ENCODE measurements at places on chromosomes 5 and 9.

DNA sequence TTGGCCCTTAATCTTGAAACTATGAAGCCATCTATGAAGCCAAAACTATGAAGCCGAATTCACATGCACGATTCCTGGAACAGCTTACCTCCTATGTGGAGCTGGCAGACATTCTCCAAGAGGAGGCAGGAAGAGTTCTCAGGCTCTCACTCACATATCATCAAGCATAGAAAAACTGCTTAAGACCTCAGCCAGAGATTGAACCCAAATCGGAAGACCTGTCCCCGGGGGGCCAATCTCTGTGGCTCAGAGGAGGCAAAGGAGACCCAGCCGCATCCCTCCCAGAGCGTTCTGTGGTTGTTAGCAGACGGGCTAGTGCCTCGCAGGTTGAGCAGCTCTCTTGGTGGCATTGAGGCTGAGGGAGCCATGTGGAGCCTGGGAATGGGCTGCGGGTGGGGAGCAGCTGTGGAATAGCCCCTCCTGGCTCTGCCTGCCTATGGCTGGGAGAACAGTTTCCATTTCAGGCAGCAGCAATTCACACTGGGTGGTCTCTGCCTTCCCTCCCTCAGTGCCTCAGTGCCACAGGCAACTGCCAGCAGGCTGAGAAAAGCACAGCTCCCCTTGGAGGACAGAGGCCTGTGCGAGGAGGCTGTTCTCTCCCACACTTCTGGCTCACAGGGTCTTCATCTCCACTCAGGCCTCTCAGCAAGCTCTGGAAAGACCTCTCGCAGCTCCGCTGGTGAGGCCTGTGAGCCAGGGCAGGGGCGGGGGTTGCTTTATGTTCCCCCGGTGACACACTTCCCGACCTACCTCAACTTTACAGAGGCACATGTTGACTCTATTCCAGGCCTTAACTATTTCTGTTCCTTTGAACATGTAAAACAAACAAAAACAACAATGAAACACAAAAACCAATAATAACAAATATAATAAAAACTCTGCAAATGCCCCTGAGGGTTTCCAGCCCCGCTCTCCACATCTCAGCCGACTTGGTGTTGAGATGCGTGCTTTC lies 17.4 kb upstream of the TMEM174 start:
- no peak for DNase-seq

DNA sequence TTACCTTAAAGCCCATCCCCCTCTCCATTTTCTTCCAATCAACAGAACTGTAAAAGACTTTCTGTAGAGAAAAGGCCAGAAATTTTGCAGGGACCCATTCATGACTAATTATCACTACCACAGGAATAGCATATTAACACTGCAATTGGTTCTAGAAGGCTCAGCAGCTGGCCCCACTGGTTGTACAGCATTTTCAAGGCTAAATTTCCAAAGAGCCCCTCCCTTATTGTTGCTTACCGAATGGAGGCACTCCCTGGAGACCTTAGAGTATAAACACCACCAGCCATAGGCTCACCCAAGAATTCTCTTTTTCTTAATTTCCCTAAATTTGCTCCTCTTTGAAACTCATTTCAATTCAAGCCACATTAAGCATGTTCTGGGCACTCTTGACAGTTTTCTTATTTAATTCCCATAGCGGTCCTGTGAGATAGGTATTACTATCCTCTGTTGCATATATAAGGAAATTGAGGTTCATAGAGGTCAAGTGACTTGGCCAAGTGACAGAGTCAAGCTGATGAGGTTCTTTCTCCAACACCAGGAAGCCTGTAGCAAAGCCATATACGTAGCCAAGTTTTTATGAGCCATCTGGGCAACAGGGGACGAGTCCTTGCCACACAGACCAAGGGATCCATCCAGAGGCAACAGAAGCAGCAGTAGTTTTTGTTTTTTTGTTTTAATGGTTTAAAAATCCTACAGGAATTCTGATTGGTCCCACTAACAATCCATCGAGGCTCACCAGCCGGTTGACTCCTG lies 83.9 kb upstream of the NR5A1 start:
- DNase-seq = no peak

DNA sequence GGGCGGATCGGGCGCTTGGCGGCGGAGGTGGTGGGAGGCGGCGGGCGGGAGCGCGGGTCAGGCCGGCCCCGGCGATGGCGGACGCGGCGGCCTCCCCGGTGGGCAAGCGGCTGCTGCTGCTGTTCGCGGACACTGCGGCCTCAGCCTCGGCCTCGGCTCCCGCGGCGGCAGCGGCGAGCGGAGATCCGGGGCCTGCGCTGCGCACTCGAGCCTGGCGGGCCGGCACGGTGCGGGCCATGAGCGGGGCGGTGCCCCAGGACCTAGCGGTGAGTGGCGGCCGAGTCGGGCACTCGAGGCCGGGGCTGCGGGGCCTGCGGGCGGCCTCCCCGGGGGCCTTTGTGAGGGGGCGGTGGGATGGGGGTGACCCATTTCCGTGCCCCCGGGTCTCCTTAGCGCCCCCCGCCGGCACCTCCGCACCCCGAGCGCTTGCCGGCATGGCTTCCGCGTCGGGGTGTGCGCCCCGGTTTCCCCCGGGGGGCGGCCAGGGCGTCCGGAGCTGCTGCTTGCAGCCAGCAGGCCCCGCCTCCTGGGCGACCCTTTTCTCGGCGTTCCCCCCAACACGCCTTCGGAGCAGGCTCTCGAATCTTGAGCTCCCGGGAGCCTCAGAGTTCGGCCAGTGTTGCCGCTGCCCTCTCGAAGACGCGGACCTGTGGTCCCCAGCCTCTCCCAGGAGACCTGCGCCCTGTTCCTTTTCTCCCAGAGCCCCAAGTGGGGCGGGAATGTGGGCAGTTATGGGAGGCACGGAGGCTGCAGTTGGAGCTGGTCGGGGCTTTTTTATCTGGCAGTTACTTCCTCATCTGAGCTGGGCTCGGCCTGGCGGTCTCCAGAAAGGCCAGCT lies 456 bp downstream of the KDM3B start:
- DNase-seq = no peak

GRCh38 chr9:96064826-96065481 lies 189.5 kb downstream of the ERCC6L2 start:
- no peak for DNase-seq

GRCh38 chr5:151002681-151003502 lies 17.5 kb upstream of the GPX3 start:
- no peak for DNase-seq

- DNase-seq = no peak
These were observed 5.9 kb upstream of the C9orf40 start for GRCh38 chr9:74958587-74958986.
